ENCODE measurements at places on chromosomes 16 and 17.

- peak; percentile 36 for DNase-seq
Observed at GRCh38 chr17:45234641-45235415, 13.1 kb downstream of the FMNL1 start.

GRCh38 chr17:19408346-19408710 is 2.7 kb upstream of the RNF112 start:
- no peak for DNase-seq

GRCh38 chr17:58233543-58233942 is 4.8 kb upstream of the LPO start:
- no peak for DNase-seq

GRCh38 chr17:17890773-17891759 is 54.3 kb upstream of the SREBF1 start:
- DNase-seq: peak; percentile 51

DNA sequence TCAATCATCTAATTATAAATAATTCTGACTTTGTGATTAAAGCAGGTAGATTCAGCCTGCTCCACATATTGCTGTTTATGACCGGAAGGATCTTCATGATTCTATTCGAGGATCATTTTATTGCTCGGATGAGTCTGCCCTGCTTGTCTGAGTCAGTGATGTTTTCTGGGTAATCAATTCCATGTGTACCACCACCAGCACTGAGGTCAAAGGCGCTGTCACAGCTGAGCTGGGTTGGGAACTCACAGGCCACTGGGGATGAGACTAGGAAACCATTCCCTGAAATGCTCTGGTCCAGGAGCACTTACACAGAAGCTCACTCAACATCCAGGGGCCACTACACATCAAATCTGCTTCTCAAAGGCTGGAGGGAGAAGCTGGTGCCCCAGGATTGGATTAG is 30.4 kb upstream of the ERN1 start:
- DNase-seq: no peak

- no peak for DNase-seq
Observed at GRCh38 chr16:88516601-88517061, 53.6 kb upstream of the ZC3H18 start.

- no peak for DNase-seq
Observed at GRCh38 chr16:67336116-67336515, 9.5 kb downstream of the LRRC36 start.

- DNase-seq: no peak
Observed at GRCh38 chr16:57301126-57301817, 16.8 kb upstream of the PLLP start.

DNA sequence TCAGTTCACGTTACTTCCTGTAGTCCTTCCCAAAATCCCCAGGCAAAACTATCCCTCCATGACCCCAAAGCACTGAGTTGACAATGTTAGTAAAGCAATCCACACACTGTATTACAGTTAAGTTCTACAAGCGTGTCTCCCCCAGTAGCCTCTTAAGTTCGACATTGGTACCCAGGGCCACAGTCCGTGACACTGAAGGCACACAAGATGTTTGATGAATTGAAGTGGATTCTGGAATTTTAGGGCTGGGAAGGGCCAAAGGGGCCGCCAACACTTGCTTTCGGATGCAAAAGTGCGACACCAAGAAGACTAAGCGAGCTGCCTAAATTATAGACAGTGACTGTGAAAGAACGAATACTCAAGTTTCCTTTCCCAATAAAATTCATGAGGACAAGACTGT is 1.5 kb downstream of the VPS35 start:
- no peak for DNase-seq

- no peak for DNase-seq
Observed at GRCh38 chr17:58320163-58320558, 8.4 kb downstream of the TSPOAP1 start.

GRCh38 chr17:69404399-69404798 is 10.1 kb upstream of the MAP2K6 start:
- DNase-seq: no peak

- DNase-seq: peak; percentile 91
Observed at GRCh38 chr17:40251576-40251975, 32.5 kb downstream of the WIPF2 start.

DNA sequence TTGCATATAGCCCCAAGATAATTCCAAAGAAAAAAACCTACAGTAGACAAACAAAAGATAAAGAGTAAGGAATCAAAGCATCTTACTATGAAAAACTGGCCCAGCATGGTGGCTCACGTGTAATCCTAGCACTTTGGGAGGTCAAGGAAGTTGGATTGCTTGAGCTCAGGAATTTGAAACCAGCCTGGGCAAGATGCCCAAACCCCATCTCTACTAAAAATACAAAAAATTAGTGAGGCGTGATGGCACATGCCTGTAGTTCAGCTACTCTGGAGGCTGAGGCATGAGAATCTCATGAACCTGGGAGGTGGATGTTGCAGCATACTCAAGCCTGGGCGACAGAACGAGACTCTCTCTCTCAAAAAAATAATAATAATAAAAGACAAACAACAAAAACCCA is 764.7 kb upstream of the KIF2B start:
- DNase-seq: peak; percentile 41

DNA sequence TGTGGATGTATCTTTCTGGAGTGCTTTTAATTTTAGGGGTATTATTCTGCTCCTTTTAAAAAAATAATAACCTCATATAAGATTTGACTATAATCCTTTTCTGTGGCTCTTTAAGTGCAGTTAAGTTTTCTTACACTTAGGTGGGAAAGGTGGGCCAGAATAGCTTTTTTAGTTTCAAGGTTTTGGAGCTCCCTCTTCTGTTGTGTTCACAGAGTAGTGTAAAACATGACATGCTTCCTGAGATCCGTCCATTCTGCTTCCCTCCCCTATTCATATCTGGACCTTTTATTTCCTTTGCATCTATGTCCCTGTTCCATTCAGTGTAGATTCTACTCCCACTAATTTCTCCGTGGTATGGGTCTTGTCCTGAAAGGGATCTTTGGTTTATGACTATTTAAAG is 12.8 kb downstream of the LRRC36 start:
- peak; percentile 37 for DNase-seq

DNA sequence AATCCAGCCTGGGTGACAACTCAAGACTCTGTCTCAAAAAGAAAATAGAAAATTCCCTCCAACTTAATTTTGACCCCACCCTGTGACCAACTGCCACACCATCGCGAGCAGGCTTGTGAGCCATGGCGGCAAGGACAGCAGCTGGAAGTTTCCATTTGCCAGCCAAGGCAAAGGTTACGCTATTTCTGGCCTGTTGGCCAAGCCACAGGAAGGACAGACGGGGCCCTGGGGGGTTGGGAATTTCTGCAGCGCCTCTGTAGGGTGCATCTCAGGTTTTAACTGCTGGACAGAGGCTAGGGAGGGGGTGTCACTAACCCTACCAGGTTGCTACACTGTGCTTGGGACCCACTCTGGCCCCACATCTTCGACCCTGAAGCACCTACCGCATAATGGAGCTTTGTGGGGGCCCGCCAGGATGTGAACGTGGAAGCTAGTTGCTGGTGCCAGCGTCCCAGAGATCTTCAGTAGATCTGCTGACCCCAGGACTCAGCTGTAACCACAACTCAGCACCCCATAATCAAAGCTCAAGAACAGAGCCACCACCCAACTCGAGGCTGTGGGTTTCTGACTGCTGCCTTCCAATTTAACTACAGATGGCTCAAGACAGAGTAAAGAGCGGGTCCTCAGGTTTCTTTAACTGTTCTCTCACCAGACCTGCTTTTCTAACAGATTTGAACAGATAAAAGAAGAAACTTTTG is 10.9 kb downstream of the KIFC3 start:
- no peak for DNase-seq

GRCh38 chr16:17027488-17028129 is 443.2 kb downstream of the XYLT1 start:
- no peak for DNase-seq

GRCh38 chr16:6204945-6205344 is 1107.3 kb upstream of the EEF2KMT start:
- DNase-seq: no peak

GRCh38 chr17:15498107-15498506 is 30.7 kb upstream of the CDRT4 start:
- DNase-seq: no peak

DNA sequence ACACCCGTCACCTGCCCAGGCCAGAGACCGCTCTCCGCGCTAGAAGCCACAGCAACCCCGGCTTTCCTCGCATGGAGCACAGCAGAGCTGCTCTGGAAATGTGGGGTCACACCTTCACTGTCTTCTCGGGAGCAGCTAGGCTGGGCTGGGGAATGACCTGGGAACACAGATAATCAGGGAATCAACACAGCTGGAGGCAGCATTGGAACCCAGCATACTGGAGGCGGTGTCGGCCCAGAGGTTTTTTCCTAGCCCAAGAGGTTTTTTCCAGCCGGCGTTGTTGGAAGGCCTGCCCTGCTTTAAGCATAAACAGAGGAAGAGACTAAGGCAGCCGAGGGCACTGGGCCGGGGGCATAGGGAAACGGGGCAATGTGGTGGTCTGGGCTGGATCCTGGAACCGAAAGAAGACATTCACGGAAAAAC is 791 bp upstream of the PLD6 start:
- no peak for DNase-seq

DNA sequence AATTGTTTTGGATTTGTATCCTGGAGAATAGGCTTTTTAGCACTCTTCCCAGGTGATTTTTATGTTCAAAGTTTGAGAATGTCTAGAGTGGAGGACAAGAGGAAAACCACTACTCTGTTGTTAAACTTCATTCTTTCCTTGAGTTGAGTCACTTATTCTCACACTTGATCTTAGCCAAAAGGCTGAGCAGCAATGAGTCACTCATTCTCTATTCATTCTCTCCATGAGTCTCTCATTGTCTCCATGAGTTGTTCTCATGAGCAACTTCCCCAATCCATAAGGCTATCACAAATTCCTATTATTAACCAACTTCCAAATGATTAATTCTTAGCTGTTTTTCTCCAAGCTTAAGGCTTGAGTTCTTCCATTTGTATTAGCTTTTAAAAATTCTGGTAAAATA is 1393.3 kb downstream of the CDH8 start:
- DNase-seq: no peak

GRCh38 chr17:2090210-2090641 is 35.3 kb downstream of the HIC1 start:
- no peak for DNase-seq

GRCh38 chr16:1014771-1015495 is 33.4 kb downstream of the SOX8 start:
- no peak for DNase-seq

- DNase-seq: no peak
Observed at GRCh38 chr17:59634632-59635541, 15.2 kb downstream of the CLTC start.

GRCh38 chr16:27414788-27415431 is 12.9 kb downstream of the IL21R start:
- no peak for DNase-seq

DNA sequence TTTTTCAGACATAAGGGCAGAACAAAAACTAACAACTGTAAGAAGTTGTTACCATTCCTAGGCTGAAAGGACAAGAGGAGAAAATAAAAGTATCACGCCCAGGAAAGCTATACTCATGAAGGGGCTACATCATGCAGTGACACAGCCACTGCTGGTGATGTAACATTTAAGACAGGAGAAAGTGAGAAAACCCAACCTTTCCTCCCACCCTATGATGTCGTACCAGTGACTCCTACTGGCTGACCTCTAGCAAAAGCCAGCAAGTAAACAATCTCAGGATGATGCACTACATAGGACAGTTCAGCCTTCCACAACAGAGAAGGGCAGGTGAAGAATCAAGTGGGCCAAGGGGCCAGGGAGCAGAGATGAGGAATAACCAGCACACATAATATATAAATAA is 14.0 kb upstream of the OR1E2 start:
- DNase-seq: no peak

DNA sequence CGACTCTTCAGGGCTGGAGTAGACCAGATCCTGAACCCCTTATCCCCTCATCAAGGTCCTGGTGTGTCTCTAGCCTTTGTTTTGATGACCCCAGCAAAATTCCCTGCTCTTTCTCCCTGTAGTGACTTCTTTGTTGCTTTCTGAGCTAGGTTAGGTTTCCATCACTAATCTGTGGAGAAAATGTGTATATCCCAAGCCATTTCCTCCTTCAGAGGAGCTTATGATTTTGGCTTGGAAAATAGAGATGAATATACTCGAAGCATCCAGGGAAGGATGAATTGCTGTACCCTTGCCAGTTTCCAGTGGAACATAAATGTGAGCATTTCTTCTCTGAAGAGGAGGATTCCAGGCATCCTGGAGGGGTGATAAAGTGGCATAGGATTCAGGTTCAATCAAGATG is 55.8 kb downstream of the KSR1 start:
- no peak for DNase-seq

GRCh38 chr16:68486502-68487202 is 38.3 kb upstream of the SMPD3 start:
- no peak for DNase-seq

- no peak for DNase-seq
Observed at GRCh38 chr17:47120521-47121095, 68.5 kb downstream of the CDC27 start.

- no peak for DNase-seq
Observed at GRCh38 chr16:10741844-10742243, 1.8 kb upstream of the NUBP1 start.

GRCh38 chr16:27729516-27730304 is 179.8 kb downstream of the KATNIP start:
- DNase-seq: no peak

GRCh38 chr16:35365675-35366074 is 1906.3 kb downstream of the TP53TG3F start:
- DNase-seq: no peak

- DNase-seq: no peak
Observed at GRCh38 chr16:72928090-72928981, 119.6 kb downstream of the ZFHX3 start.

DNA sequence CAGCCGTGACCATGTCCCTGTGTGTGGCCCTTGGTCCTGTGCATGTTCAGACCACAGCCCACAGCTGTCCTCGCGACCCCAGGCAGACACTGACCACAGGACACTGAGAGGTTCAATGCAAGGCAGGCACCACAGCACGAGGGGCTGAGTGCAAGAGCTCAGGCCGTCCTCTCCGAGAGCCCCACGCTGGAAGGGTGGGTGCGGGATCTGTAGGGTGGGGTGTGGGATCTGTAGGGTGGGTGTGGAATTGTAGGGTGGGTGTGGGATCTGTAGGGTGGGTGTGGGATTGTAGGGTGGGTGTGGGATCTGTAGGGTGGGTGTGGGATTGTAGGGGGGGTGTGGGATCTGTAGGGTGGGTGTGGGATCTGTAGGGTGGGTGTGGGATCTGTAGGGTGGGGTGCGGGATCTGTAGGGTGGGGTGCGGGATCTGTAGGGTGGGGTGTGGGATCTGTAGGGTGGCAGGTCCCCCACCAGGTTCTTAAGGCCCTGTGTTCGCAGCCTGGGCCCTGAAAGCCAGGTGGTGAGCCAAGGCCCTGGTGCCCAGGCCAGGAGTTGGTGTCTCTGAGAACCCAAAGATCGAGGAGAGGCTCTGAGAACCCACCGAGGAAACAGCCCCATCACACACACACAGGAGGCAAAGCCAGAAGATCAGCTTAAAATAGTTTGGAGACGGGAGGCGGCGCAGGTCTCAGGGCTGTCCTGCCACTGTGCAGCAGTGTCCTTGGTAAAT is 48.2 kb downstream of the METRNL start:
- no peak for DNase-seq

All from RCC 7860 (cell line).